ENCODE measurements at places on chromosomes 12 and 14.

DNA sequence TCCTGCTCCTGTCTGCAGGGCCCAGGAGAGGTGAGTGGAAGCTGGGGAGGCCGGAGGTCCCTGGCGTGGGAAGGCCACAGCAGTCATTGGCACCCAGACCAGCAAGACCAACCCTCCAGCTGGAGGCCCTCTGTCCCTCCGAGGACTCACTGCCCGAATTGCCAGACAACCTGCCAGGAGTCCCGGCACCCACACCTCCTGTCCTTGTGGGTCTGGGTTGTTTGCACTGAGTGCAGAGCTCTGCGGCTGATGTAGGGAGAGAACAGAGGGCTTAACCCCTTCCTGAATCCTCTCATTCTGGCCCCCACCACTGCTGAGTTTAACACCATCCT lies 204.9 kb downstream of the KIF26A start:
- no peak for DNase-seq

- no peak for DNase-seq
Observed at GRCh38 chr12:106632797-106633450, 50.1 kb downstream of the RFX4 start.

DNA sequence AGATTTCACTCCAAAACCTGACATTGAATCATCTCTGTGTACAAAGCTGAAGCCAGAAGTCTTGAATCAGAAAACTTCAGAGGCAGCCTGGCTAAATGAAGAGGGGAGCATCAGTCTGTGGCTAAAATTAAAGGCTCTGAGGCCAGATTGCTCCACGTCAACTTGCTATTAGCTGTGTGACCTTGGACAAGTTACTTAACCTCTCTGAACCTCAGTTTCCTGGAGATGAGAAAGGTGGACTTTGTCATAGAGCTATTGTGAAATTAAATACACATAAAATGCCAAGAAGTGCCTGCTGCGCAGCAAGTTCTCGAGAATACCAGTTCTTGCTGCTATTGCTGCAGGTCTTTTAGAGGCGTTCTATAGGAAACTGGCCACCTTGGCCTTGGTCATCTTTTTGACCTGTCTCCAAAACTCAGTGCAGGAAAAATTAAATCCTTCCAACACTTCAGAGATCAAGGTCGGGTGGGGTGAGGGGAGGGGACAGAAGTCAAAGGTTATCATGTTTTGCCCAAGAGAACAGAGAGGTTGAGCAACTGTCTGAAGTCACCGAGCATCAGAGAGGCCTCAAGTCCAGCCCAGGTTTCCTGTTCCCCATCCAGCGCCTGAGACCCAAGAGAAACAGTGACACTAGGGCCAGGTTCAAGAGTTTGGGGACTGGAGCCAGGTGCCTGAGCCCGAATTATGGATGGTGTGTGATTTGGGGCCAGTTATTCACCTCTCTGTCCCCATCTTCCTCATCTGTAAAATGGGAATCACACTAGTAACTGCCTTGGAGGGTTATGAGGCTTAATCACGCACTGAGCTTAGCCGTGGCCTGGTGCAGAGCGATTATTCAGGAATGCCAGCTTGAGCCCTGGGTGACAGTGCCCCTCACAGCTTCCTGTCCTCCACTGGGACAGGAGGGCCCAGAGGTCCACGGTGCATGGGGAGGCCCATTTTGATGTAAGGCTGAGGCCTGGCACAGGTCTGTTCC lies 1.1 kb downstream of the SERPINA1 start:
- DNase-seq, result no peak

DNA sequence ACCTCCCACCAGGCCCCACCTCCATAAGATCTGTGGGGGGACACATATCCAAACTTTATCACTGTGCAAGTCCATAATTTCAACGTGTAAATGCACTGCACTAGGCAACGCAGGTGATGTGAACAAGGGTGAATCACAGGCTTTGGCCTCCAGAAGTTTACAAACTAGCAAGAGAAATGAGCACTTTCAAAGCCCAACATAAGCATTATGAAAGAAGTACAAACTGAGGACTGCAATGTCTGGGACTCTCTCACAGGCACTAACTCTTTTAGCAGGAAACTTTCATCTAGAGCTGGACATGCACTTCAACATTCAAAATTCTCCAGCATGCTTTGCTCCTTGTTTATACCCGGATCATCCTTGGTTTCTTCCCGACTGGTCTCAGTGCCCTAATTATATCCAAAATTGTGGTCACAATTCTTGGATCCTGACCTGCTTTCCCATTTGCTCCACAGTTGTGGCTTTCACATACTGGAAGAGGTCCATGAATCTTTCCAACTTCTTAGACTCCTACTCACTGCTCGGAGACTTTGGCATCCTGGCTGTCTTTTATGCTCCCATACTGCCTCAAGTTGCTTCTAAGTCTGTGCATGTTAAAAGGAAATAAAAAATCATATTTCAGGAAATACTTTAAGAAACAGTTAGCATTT lies 44.9 kb upstream of the STRAP start:
- DNase-seq, result peak; percentile 70

- DNase-seq, result no peak
Observed at GRCh38 chr14:77790566-77791224, 9.2 kb upstream of the ADCK1 start.

GRCh38 chr12:132393245-132393795 lies 63.9 kb upstream of the GALNT9 start:
- no peak for DNase-seq

- no peak for DNase-seq
Observed at GRCh38 chr12:69274861-69275260, 35.5 kb downstream of the CPSF6 start.

- DNase-seq, result no peak
Observed at GRCh38 chr14:49105956-49106355, 480.2 kb downstream of the RPS29 start.

DNA sequence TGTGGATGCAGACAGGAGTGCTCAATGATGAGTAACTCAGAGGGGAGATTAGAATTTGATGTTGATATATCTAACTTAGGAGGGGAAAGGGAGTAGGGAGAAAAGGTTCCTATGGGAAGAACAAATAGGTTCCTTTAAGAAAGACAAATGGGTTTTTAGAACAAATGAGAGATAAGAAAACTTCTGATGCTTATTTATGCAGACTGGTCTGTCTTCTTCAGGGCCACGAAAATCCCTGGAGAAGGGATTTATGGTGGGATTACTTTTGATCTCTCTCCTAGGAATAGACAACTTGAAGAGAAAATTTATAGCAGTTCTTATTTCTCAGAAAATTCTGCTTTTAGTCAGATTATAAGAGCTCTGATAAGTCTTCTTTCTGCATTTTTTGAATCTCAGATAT lies 99.0 kb upstream of the DDHD1 start:
- no peak for DNase-seq

DNA sequence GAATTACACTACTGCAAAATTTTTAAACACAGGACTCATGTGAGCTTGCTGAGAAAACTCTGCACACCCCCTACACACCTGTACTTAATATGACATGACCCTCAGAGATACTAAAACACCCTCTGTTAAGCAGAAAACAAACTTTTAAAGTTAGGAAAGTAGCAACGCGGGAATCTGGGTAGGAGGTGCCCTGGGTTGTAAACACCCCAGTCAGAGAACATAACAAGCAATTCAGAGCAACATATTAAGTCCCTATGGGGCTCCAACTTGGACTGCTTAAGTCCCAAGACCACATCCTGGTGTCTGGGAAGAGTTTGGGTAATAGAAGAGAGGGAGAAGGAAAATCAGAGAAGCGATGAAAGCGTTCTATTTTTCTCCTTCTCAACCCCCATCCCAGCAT lies 1.2 kb downstream of the ATF7 start:
- DNase-seq, result no peak

- DNase-seq, result no peak
Observed at GRCh38 chr12:45969084-45969483, 21.3 kb downstream of the SCAF11 start.

GRCh38 chr14:55107766-55108554 lies 21.1 kb upstream of the LGALS3 start:
- peak; percentile 96 for DNase-seq

DNA sequence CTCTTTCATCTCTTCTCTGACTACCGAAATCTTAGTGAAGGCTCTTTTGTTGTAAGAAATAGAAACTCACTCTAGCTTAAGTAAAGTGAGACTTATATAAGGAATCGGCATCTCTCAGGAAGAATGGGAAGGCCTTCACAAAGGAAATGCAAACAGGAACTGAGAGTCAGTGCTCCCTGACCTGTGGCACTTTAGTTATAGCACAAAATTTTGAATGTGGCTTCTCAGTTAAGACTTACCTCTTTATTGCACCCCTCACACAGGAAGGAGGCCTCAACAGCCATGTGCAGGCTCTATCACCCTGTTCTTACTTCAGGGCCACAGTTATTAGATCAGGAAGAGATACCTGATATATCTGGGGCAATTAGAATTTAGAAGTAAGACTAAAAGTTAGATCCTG lies 224.7 kb upstream of the EGLN3 start:
- no peak for DNase-seq

All from AG09319 (cell line).